ENCODE measurements at places on chromosomes 2 and 18.

DNA sequence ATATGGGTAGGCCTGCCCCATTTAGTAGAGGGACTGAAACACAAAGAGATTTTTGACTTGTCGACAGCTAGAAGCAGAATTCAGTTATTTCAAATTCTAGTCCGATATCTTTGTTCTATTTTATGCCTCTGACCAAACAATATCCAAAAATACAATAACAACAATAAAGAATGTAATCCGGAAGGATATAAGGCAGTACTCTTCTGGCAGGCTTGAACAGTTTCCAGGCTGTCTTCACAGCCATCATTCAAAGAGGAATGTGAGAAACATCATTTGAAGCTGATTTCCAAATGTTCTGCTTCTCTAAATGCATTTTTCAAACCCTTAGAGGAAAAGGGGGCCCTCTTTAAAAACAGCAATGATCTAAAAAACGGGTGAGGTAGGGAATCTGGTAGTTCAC is 36.7 kb upstream of the SPTBN1 start:
- no peak for DNase-seq

GRCh38 chr2:217903859-217904613 is 98.8 kb downstream of the TNS1 start:
- DNase-seq: no peak

- no peak for DNase-seq
Observed at GRCh38 chr2:150517951-150518680, 30.6 kb upstream of the RND3 start.

GRCh38 chr2:216819766-216820165 is 40.1 kb downstream of the TNP1 start:
- DNase-seq: no peak

DNA sequence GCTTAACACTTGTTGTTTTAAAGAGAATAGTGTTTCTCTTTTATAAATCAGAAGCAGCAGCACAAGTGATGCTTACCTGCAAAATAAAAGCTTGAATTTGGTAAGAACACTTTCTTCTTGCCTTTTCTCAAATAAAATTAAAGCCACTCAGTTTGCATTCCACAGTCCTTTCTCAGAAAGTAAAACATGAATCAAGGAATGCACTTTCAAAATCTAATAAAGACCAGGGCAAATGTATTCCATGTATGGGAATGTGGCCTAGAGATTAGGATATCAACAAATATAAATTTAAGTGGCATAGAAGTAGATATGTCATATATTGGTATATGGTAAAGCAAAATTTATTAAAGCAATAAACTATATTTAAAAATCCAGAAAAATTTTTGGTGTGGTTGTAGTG is 352.8 kb downstream of the THSD7B start:
- no peak for DNase-seq

DNA sequence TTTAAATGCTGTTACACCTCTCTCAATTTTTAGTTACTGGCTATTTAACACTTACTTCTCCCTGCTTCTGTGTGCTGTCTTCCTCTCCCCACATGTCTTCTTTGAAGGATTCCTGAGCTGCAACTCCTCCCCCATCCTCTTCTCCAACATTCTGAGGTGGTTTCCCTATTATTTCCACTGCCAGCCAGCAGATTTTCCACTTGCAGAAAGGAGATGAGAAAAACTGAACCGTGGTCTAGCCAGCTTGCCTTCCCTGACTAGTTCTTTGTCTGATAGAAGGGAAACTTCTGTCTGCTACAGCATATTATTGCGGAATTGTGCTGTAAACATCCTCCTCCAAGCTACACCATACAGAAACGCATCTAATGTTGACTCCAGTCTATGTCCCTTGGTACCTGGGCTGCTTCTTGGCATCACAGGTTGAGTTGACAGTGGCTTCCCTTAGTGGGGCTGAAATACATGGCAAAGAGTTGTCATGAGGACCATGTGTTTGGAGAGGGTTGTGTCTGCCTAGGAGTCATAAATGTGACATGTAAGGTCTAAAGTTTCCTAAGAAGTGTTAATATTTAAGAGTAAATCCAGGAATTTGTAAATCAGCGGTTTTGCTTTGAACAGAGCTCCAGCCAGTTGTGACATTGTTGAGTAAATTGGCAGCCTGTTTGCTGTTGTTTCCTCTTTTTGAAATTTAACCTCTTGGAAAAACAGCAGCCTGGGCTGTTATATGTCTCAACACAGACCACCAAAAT is 68.3 kb upstream of the RND3 start:
- no peak for DNase-seq

DNA sequence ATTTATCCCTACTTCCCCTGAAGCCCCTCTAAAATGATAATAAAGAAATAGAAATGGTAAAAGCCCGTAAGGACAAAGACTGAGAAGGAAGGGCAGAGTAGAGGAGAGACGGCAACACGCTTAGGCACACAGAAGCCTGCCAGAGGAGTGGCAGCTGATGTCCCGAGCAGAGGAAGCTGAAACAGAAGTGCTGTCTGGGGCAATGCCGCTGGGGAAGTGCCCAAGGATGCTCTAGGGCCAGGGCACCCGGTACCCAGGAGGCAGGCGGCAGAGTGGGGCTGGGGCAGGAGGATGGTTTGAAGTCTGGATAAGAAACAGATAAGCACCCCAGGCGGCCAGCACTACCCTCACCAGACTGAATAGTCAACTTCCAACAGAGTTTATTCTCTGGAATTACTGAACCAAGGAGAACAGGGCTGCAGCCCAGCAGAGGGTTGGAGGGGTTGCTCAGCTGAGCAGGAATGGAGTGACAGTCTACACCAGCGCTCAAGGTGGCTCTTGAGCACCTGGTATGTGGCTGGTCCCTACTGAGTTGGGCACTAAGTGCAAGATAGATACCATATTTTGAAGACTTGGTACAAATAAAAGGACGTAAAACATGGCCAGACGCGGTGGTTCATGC is 22.4 kb downstream of the TMEM37 start:
- no peak for DNase-seq

- DNase-seq: no peak
Observed at GRCh38 chr2:159793326-159793725, 4.7 kb downstream of the CD302 start.

GRCh38 chr2:181818840-181819239 is 72.7 kb upstream of the ITPRID2 start:
- DNase-seq: peak; percentile 19

- no peak for DNase-seq
Observed at GRCh38 chr2:192029089-192029488, 165.6 kb downstream of the TMEFF2 start.

GRCh38 chr2:3348767-3349166 is 28.9 kb downstream of the EIPR1 start:
- peak; percentile 9 for DNase-seq

DNA sequence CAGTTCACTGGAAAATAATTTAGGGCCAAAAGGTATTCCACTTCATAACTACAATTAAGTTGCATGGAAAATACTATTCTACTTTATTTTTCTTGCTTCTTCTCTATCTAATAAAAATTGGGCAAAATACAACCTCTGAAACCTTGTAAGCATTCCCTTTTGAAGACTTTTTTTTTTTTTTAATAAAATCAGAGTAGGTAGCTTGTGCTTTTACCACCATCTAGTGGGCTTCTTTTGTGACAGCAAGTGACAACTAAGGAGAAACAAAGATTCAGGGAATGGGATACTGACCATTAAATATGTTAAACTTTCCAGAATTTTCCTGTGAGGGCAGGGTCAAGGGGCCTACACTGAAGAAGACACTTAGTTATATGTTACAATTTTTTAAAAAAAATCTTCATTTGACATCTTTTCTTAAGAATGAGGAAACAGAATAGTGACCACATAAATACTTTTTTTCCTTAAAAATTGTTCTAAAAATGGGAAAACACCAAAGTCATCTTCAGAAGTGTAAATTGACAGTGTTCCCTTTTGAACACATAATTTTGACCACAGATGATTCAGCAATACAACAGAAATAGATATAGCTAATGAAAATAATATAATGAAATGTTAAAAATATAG is 1183.2 kb upstream of the ACVR2A start:
- peak; percentile 8 for DNase-seq

- DNase-seq: peak; percentile 74
Observed at GRCh38 chr18:39389800-39390379, 1824.3 kb upstream of the CELF4 start.

- DNase-seq: no peak
Observed at GRCh38 chr2:29874745-29875144, 46.6 kb downstream of the ALK start.

DNA sequence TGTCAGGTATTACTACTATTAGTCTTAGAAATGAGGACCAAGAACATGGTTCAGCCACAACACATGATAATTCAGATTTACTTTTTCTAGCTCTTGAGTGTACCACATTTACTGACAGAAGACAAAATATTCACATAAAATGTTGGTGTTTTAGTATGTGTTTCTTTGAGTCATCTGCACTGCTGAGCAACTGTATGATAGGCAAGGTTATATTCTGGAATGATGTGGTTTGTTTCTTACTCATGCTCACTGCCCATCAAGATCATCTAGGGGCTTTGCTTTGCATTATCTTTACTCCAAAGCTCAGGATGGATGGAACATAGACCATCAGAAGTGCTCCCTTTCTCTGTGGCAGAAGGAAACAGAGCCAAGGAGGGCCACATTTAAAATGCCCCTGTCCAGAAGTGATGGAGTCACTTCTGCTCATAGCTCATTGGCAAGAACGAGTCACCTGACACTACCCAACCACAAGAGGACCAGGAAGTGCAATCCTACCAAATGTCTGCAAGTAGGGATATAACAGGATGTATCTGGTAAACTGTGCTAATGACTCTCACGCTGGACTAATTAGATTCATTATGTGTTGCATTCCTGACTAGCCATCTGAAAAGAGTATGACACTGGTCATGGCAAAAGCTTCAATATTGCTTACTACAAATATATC is 81.5 kb downstream of the DIS3L2 start:
- DNase-seq: no peak

DNA sequence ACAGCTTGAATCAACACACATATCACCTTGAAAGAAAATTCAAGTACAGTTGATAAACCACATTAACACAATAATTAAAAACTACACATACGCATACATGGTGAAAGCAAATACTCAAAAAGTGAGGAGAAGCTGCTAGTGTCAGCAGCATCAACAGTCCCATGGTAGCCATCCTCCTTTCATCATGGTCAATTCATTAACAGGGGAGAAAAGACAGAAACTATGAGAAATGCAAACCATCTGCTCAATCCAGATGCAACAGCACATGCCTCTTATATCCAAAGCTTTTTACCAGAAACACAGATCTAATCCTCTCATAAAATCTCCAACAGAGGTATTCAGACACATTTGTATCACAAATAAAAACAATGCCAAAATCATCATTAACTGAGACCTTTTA is 81.9 kb upstream of the CHRNA1 start:
- no peak for DNase-seq

DNA sequence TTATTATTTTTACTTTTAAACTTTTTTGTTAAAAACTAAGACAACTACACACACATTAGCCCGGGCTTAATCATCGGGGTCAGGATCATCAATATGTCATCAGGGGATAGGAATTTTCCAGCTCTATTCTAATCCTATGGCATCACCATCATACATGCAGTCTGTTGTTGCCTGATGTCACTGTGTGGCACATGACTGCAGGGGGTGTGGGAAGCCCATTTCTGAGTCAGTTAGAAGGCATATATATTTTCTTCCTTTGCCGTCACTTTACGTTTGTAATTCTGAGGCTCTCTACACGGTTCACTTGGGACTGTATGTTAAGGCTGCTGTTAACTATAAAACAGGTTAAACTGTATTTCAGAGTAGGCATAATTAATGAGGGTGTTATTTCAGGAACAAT is 144.4 kb upstream of the ITGA6 start:
- DNase-seq: no peak

DNA sequence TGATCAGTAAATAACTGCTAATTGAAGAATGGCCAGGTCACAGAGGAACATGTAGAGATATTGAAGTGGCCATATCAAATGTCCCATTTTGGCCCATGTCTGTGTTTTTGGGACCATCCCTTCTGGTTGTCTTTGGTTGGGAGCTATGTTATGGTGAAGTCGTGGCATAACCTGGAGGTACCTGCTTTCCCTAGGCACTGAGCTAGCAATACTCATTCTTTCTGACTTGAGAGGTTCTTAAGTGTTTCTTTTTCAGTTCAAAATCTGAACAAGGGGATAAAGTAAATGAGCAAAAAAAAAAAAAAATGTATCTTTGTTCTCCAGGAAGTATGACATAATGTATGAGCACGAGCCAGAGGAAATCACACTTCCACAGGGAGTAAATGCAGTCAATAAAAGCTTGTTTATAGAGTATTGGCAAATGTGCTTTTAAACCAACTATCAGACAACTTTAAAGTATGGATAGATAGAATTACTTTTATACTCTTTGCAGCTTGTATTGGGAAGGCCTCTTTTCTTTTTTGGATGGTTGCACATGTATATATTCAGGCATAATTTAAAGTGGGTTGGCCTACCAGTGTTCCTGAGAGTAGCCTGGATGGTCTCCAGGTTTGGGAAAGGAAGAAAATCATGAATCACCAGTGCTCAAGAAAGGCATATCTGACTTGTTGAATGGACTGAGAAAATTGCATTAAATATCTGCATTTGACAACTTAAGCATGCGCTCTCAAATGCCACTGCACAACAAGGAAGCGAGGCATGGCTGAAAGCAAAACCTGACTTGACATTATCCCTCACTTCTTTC is 125.0 kb downstream of the SPHKAP start:
- no peak for DNase-seq

DNA sequence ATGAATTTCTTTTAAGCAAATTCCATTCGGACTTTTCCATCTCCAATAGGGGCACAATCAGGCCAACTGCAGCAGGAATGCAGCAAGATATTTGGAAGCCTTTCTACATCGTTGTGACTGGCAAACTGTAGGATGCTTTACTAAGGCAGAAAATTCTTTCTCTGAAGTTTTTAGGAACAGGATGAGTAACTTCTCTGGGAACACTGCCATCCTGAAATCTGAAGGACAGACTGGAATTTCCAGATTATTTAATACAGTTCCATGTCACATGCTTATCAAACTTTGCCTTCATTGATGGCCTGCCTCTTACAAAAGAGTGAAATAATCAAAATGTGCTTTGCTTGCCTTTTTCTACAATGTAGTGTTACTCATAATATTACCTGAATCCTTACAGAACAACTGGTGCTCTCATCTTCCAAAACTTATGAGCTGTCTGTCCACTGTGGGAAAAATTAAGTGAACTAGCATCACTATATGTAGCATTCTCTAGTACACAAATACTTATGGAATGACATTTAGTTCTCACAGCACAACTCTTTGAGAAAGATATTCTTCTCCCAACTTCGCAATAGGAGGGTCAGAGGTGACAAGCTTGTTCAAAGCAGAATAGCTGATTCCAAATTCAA is 32.0 kb upstream of the MAP2 start:
- DNase-seq: no peak

- DNase-seq: no peak
Observed at GRCh38 chr2:235568431-235568830, 74.6 kb downstream of the AGAP1 start.

Measured in DMS153 (cell line).